ENCODE measurements at places on chromosomes 3 and 15.

DNA sequence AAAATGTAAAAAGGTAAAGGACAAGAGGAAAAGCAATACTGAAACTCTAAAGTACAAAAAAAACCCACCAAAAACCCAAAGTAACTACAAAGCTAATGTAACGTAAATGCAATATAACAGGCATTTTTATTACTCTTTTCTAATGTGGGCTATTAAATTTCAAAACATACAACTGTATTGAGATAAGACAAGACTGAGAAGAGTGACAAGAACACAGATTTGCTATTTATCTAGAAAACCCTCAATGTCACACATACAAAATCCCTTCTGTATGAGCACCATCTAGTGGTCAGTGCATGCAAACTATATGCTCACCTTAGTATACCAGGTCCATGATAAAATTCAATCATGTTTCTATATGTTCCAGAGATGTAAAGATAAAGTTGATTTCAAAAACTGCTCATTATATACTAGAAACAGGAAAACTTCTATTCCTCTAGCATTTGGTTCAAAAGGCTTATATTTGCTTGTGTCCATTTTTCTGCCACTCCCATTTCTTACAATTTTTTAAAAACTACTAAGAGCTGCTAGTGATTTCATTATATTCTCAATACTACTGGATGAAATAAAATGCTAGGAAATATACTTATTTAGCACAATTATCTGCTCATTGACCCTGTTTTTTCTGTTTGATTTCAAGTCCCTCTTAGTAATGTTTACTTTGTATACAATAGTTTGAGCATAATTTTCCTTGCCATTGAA lies 111.4 kb downstream of the DLG1 start:
- DNase-seq: peak; percentile 5

- DNase-seq: no peak
These were observed 137.9 kb downstream of the SSR3 start for GRCh38 chr3:156416846-156417558.

DNA sequence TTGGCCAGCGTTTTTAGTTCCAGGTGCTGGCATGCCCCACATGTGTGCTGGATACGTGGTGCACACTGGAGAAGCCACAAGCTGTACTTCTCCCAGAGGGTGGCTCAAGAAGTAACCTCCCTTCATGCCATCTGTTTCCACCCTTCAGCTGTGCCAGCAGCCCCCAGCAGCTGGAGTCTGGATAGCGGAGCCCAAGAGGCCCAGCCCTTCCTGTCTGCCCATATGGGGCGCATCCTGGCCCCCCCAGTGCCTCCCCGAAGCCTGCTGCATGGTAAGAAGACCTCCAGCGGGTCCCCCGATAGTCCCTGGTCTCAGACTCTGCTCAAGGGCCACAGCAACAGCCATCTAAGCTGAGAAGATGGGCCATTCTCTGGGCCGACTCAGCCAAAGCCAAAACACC lies 5.8 kb upstream of the MANF start:
- no peak for DNase-seq

DNA sequence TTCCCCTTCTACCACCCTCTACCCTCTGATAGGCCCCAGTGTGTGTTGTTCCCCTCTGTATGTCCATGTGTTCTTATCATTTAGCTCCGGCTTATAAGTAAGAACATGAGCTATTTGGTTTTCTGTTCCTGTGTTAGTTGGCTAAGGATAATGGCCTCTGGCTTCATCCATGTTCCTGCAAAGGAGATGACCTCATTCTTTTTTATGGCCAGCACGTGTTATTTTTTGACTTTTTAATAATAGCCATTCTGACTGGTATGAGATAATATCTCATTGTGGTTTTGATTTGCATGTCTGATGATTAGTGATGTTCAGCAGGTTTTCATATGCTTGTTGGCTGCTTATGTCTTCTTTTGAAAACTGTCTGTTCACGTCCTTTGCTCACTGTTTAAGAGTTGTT lies 63.1 kb upstream of the NPHP3 start:
- DNase-seq: no peak

GRCh38 chr15:39777496-39777895 lies 5.1 kb downstream of the FSIP1 start:
- no peak for DNase-seq

- no peak for DNase-seq
These were observed 21.9 kb downstream of the LSAMP start for GRCh38 chr3:116423374-116423773.

GRCh38 chr3:42547401-42547945 lies 34.3 kb downstream of the SEC22C start:
- peak; percentile 60 for DNase-seq

DNA sequence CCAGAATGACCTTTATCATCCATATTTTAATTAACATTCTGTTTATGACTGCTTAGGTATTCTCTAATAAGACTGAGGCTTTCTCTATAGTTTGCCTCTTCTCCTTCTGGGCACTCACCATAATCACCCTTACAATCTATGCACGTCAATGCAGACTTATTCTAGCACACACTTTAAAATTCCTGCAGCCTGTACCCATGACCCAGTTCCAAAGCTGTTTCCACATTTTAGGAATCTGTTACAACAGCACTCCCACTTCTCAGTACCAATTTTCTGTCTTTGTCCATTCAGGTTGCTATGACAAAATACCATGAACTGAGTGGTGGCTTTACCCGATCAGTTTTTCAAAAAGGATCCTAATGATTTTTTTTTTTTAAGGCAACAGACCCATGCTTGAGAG lies 103.5 kb downstream of the SOX14 start:
- DNase-seq: no peak

DNA sequence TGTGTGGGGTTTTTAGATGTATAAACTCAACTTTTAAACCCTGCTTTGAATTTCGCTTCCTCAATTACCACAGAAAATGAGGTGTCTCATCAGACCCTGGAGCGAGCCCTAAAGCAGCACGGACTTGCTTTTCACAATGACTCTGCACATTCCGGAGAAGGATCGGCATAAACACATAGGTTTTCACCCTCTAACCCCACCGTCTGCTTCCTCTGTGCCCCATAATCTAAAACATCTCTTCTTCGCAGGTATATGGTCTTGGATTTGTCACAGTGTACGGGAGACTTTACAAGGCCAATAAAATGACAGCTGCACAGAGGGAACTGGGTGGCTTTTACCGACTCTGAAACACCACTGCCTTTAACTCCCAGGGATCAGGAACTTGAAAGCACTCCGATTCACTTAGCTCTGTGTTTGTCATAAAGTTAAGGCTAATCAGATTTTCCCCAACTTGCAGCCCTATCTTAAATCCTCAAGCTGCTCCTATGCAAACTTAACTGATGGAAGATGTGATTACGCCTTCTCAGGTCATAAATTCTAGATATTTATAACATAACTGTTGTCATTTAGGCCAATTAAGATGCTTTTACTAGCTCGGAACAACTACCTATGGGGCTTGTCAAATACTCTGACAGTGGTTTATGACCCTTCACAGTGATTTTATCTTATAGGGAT lies 133.4 kb upstream of the WNT5A start:
- no peak for DNase-seq

- no peak for DNase-seq
These were observed 129.1 kb downstream of the ASB7 start for GRCh38 chr15:100731267-100732152.

DNA sequence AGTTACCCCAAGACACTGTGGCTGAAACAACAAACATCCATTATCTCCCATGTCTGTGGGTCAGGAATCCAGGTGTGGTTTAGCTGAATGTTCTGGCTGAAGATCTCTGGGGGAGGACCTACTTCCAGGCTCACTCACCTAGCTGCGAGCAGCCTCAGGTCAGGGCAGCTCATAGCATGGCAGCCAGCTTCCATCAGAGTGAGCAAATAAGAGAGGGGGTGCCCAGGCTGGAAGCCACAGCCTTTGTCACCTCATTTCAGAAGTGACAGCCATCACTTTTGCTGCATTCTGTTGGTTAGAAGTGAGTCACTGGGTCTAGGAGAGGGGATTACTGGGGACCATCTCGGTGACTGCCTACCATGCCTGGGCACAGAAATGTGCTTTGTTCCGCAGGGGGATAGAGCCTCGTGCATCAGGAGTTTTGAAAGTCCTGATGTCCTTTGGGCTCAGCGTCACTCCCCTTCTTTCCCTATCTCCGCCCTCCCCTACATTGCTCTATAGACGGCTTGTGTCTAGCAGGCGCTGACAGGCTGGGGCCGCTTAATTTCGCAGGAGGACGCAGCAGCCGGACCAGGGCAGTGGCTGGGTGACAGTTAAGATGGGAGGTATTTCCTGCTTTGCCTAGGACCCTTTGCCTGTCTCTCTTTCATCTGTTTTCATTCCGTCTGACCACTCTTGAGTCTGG lies 25.4 kb downstream of the TGM4 start:
- DNase-seq: no peak

- DNase-seq: peak; percentile 42
These were observed 27.5 kb downstream of the RARB start for GRCh38 chr3:25455441-25456132.

DNA sequence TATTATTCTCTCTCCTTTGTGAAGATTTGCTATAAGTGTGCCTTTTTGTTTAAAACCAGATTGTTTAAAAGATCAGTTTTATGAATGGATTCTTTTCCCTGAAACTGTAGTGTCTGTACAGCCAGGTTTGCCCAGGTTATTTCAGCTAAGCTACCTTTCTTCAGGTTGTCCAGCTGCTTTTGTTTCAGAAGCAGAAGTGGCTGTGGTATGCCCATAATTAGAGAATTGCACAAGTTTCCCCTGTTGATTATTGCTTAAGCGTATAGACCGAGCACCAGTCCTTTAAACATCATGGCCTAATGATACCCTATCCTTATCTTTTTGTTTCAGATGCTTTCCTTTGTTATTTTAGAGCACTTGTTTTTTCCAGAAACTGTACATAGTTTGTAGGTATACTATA lies 10.2 kb downstream of the ASB7 start:
- no peak for DNase-seq

- peak; percentile 83 for DNase-seq
These were observed 1.6 kb upstream of the SEMA3B start for GRCh38 chr3:50267280-50267913.

GRCh38 chr15:80121546-80121945 lies 31.3 kb upstream of the FAH start:
- no peak for DNase-seq

DNA sequence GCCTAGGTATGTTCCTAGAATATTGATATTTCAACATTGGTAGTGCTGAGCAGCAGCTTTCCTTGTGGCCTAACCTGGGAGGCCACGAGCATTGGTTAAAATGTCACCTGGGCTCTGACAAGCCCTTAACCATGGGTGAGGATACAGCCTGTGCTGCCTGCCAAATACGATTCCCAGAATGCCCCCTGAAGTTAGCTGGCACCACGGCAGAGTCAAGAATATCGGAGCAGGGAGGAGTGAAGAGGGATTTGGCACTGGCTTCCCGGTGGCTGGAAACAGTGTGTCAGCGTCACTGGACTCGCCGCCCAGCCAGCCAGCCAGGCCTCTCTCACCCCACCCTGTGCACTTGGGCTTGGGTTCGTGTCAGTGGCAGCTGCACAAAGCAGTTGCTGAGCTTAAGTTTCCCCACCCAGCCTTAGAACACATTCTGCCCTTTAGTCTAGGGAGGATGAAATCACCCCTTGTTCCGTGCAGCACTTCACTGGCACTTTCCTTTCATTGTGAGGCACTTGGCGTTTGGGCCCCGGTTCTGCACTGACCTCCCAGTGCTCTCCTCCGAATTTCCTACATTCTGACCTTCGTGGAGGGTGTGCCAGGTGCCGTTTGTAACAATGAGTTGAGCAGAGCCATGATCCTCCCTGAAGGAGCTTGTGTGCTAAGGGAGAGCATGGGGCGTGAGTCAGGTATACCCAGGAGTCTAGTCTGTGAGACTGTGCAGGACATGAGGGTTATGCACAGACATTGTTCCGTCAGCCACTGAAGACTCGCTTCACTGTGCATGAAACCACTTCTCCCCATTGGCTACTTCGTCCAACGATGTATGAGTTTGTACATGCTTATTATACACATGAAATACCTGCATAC lies 152.8 kb upstream of the BHLHE40 start:
- peak; percentile 86 for DNase-seq

GRCh38 chr15:70503073-70503745 lies 260.1 kb downstream of the UACA start:
- no peak for DNase-seq

DNA sequence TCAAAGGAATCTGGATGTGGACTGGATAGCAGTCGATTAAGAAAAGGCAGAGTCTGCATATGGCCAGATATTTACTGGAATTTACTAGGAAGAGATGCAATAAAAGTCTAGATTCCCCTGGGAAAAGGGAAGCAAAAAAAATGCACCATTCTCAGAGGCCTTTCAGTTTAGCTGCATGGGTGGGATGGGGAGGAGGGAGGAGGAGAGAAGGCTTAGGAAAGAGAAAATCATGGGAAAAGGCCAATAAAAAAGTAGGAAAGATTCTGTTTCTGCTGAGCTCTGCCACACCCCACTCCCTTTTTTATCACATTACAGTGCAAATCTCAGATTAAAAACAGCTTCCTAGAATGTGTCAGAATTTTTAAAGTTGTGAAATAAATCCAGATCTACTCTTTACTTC lies 103.6 kb downstream of the ADAMTS9 start:
- no peak for DNase-seq

- DNase-seq: no peak
These were observed 12.9 kb downstream of the SLC25A20 start for GRCh38 chr3:48885753-48886152.

- DNase-seq: no peak
These were observed 131.5 kb downstream of the DUT start for GRCh38 chr15:48462688-48463087.

- DNase-seq: no peak
These were observed 123.3 kb upstream of the TP63 start for GRCh38 chr3:189507856-189508255.

- no peak for DNase-seq
These were observed 124.1 kb downstream of the GADL1 start for GRCh38 chr3:30770387-30770786.

- DNase-seq: no peak
These were observed 345.7 kb upstream of the C2CD4B start for GRCh38 chr15:62510791-62511190.

- DNase-seq: peak; percentile 93
These were observed 113.7 kb upstream of the RPL32 start for GRCh38 chr3:12954891-12955650.

DNA sequence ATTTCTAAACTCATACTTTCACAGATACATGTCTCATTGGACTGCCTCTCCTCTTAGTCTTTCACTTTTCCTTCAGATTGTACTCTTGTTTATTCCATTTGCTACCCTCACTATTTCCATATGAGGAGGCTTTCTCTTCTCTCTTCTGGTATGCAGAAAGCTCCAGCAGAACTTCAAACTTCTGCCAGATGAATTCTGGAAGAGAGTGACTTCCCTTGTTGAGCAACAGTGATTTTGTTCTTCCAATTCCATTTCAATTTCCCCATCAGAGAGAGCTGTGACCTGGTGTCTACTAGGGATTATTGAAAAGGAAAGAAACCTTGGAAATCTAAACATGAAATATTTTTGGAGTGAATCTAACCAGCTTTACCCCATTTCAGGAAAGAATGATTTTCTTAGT lies 523.2 kb upstream of the ZNF717 start:
- no peak for DNase-seq

DNA sequence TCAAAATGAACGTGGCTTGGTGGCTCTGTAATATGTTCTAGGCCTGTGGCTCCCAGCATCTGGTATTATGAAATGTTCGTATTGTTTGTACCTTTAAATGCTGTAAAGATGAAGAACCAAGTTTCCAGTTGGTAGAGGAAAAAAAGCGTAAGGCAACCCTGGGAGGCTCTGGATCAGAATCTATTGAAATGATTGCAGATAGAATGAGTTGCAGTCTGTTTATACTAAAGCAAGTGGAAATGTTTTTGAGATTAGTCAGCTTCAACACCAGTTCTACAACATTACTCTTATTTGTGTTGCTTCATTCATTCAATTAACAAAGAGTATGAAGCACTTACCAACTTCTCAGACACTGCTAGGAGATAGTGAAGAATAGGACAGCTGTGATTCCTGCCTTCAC lies 5.3 kb downstream of the ARL6IP5 start:
- DNase-seq: no peak

Measured in thyroid gland (tissue), 4 donors.